ENCODE measurements at places on chromosomes 3 and 15.
A peak's percentile ranks its signal among the peaks of the same experiment; 100 is the strongest.

GRCh38 chr15:78363381-78363734, 23.2 kb downstream of the CRABP1 start:
- no peak for DNase-seq

- DNase-seq = no peak
These were observed 66.4 kb downstream of the B3GALNT1 start for GRCh38 chr3:161038725-161039124.

- peak; percentile 72 for DNase-seq
These were observed 219.9 kb upstream of the IGF1R start for GRCh38 chr15:98428253-98428989.

- no peak for DNase-seq
These were observed 157.2 kb downstream of the BBX start for GRCh38 chr3:107679921-107680320.

DNA sequence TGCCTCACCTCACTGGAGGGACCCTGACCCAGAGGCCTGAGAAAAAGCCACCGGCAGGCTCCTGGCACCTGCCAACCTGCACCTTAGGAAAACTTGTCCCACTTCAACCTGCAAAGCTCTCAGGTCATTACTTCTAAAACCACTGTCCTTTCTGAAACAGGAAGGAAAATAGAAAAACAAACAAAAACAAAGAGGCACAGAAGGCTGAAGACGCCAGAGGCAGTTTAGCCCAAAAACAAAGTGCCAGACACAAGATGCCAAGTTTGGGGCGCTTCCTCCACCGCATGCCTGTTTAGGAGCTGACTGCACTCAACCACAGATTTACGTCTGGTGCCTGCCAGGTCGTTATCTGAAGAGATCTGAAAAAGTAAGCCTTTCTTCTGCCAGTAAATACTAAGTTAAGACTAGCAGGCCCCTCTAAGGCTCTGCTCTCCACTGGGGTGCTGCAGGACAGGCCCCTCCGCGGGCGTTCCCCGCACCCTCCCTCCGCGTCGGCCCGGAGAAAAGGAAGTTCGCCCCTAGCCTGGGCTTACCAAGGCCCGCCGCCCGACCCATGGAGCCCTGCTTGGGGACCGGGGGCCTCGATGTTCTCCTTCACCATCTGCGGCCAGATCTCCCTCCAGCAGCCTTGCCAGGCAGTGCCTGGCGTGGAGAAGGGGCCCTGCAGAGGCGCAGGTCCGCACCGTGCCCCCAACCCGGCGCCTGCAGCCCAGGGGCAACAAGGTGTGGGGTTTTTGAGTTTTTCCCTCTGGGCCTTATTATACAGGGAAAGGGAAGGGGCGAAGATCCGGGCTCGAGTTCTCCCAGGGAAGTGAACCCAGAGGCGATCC, 1.3 kb downstream of the GOLGA8A start:
- DNase-seq = no peak

- no peak for DNase-seq
These were observed 24.6 kb upstream of the GRIP2 start for GRCh38 chr3:14564741-14565140.

Data from HTR-8/SVneo (cell line).